ENCODE measurements at places on chromosomes 6 and 20. TPM values are rescaled to one million over a fixed set of nuclear protein-coding genes. Genes with fewer than 3 reads are reported as not detected.

DNA sequence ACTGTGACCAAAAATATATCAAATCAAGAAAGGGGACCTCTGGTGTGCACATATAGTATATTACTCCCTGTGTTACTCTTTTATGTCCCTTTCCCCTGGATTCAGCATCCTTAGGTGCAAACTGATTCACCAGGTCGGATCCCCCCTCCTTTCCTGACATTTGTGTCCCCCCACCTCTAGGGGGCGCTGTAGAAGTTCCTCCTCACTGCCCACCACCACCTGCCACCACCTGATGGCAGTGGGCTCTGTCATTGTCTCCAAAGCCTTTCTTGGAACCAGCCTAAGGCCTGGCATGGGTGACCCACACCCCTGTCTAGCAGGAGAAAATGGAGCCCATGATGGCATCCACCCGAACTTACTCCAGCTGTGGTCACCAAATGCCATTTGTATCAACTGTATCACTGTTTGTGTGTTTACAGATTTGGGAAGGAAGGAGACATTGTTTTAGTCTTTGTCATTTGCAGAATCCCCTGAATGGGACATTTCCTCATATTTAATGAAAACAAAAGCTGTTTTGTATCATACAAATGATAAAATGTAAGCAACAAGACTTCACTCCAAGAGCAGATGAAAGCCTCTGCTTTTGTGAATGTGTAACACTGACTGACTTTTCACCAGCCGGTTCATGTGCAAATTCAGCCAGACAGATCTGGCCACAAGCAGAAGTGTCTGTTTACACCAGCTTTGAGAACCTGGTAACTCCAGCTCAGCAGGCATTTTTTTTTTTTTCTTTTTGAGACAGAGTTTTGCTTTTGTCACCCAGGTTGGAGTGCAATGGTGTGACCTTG lies 66.2 kb downstream of the ARMC2 start:
- peak; percentile 12 for DNase-seq

- DNase-seq: no peak
Measured at GRCh38 chr6:108441141-108441540, 119.6 kb upstream of the FOXO3 start.

GRCh38 chr20:61052776-61053442 lies 199.2 kb upstream of the CDH4 start:
- DNase-seq: no peak

DNA sequence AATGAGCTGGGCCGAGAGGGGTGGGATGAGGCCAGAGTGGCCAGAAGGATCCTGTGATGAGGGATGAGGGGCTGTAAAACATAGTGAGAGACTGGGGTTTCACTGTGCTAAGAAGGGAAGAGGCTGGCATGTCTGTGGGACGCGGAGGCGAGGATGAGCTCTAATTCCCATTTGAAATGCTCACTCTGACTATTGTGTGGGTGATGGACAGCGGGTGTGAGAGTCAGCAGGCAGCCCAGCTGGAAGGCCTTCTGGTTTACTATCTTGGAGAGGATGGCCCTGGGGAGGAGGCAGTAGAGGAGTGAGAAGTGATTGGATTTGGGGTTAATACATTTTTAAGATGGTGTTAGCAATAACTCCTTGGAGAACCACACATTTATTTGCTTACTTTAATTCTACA lies 9.5 kb upstream of the MICA start:
- DNase-seq: no peak

GRCh38 chr6:111565326-111566221 lies 40.1 kb downstream of the TRAF3IP2 start:
- no peak for DNase-seq

GRCh38 chr20:43844778-43845614 lies 69.7 kb upstream of the TOX2 start:
- no peak for DNase-seq

DNA sequence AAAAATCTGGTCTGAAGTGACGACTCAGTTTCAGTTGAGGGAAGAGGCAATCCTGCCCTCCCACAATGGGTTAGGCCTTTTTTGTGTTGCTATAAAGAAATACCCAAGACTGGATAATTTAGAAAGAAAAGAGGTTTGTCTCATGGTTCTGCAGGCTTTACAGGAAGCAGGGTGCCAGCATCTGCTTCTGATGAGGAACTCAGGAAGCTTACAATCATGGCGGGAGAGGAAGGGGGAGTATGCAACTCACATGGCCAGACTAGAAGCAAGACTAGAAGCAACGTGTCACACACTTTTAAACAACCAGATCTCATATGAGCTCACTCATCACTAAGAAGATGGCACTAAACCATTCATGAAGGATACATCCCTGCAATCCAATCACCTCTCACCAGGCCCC lies 529.3 kb downstream of the KIF16B start:
- no peak for DNase-seq

DNA sequence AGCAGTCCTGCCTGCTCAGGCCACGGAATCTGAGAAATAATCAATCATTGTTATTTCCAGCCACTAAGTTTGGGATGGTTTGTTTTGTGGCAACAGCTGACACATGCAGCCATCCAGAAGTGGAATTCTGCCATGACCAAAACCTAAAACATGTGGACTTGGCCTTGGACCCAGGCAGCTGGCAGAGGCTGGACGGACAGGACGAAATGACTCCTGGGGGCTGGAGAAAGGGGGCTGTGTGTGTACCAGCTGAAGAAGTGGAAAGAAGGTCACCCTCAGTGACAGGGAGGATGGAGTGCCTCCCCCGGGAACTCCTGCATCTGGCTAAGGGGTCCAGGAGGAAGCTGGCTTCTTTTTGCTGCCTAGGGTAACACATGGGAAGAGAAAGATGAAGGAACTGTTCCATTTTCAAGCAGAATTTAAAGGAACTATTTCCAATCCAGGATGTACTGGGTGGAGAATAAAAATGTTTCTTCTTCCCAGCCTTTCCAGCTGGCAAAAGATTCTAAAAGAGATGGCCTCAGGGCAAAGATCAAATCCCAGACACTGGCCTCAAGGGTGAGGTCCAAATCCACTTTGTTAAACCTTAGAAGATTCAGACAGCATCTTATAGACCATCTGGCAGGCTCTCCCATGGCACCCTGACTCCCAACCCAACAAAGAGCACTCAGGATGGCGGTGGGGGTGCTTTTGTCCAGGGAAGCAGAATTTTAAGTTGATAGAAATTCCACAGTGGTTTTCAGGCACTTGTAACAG lies 14.3 kb downstream of the SERPINB6 start:
- no peak for DNase-seq

DNA sequence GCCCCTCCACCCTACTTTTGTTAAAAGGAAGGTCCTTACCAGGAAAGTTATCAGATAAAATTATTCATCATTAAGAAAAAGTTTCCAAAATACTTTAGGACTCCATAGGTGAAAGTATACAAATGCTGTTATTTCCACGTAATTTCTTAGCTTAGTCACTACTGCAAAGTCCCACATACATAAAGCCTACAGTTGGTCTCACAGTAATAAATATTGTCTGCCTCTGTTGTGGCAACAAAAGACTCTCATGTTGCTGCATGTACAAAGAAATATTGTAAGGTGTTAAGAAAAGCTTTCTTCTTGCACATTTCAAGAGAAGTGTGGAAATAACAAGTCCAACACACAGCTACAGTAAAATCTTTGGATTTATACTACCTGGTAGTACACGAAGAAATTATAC lies 102.4 kb upstream of the DST start:
- DNase-seq: no peak

- no peak for DNase-seq
Measured at GRCh38 chr20:4401601-4402000, 320.1 kb upstream of the PRND start.

- DNase-seq: no peak
Measured at GRCh38 chr6:3520281-3521230, 63.7 kb upstream of the SLC22A23 start.

The RIPOR3 gene
- 0.61 TPM for total RNA-seq

The HCK gene
- 0.88 TPM for total RNA-seq
